ENCODE measurements at places on chromosomes 2 and 18. TPM values are rescaled to one million over a fixed set of nuclear protein-coding genes. Genes with fewer than 3 reads are reported as not detected.
A peak's percentile ranks its signal among the peaks of the same experiment; 100 is the strongest.

GRCh38 chr2:163563336-163563735 lies 172.5 kb downstream of the FIGN start:
- H3K27me3 ChIP-seq: no peaks in the 10 kb centered on the region
- H3K4me1 ChIP-seq: no peaks in the 10 kb centered on the region
- H3K27ac ChIP-seq: no peak overlapping the region
- DNase-seq: no peak
- H3K36me3 ChIP-seq: no peaks in the 10 kb centered on the region

DNA sequence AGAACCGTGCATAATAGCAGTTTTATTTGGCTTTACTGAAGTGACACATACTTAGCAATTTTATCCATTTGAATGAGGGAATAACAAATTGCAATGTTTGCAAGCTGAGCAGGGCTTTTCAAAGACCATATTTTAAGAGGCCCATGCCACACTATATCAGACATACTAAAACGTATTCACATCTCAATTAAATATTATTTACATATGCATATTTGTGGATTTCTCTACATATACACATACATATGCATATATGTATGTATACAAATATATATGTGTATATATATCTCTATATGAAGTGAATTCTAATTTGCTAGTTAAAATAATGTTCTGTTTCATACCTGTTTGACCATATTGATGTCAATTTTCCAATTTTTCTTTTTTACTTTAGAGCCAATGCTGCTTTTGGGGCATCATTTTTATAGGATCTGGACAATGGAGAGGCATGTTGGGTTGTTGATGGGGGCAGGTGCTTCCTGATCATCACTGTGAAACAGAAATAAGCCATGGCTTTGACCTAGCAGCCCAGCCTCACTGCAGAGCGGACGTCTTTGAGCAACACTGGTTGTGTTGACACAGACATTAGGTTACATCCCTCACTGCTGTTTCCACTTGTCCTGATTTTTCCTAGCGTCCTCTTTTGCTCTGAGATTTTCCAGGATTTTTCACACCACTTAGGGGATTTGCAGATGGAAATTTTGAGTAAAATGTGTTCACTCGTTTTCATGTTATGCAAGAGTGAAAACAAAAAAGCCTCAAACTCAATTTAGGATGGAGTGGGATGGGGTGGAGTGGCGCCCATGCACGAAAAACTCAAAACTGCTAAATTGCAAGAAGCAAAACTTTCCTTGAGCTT lies 56.9 kb downstream of the RDH14 start:
- H3K36me3 ChIP-seq: no peaks in the 10 kb centered on the region
- peaks cover 5% of the 10 kb centered on the region for H3K4me1 ChIP-seq
- no peak overlapping the region for H3K27ac ChIP-seq
- no peak overlapping the region for H3K4me3 ChIP-seq

DNA sequence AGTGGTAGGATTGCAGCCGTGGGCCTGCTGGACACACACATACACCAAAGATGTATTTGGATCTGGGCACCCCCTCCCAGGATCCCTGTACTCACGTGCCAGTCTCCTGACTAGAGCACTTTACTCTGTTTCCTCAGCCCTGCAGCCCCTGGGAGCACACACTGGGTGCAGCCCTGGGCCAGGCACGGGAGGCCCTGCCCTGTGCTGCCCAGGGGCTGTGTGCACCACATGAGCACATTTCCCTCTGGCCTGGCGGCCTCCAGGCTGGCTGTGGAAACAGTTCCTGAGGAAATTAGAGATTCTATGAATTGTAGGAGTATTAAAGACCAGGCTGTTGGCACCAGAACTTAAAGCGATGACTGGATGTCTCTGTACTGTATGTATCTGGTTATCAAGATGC lies 45.4 kb downstream of the BCL2L11 start:
- H3K27ac ChIP-seq: no peak overlapping the region
- H3K4me3 ChIP-seq: no peak overlapping the region
- H3K27me3 ChIP-seq: peaks cover 11% of the 10 kb centered on the region
- H3K36me3 ChIP-seq: peaks cover 13% of the 10 kb centered on the region

DNA sequence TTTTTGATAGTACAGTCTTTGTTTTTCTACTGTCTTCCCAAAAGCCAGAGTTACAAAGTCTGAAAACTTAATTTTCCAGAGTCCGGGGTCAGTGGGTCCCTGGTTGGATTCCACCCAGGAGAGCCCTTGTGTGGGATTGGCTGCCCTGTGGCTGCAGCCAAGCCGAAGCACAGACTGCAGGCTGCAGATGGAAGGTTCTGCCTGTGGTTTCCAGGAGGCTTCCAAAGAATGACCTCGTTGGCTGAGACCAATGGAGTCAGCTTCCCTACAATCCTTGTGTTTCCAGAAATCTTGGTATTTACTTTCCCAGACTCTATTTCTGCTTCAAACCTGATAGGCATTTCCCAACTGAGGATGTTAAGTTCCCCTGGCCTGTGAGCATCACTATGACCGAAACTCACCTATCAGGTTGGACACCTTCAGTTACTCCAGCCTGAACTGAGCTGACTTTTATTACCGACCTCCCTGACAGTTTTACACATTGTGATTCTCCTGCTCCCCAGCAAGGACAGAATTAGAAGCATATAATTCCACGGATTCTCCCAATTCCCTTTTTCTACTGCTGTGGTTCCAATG lies 117.5 kb upstream of the CCDC68 start:
- H3K4me1 ChIP-seq: no peaks in the 10 kb centered on the region
- no peaks in the 10 kb centered on the region for H3K27me3 ChIP-seq

DNA sequence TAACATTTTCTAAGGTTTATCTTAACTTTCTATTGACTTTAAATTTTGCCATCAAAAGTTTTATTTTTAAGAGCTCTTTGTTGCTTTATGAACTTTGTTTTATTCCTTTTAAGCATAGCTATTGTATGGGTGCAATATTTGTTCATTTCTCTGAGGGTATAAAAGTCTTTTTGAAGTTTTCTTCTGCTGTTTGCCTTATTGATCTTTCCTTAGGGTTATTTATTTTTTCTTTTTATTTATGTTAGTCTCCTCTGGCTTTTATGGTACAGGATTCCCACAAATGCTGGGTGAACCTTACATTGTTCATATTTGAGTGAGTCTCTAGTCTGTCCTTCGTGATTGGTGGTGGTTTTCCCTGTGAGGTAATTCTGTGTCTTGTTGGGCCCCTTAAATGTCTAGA lies 68.4 kb downstream of the PARD3B start:
- no peaks in the 10 kb centered on the region for H3K36me3 ChIP-seq
- H3K27me3 ChIP-seq: peaks cover 12% of the 10 kb centered on the region
- no peaks in the 10 kb centered on the region for H3K4me1 ChIP-seq
- no peak overlapping the region for H3K4me3 ChIP-seq

GRCh38 chr2:95158891-95159619 lies 593 bp downstream of the ZNF514 start:
- H3K27ac ChIP-seq: peak overlapping the region; percentile 74
- H3K27me3 ChIP-seq: no peaks in the 10 kb centered on the region
- H3K36me3 ChIP-seq: peaks cover 33% of the 10 kb centered on the region
- DNase-seq: peak; percentile 66

GRCh38 chr2:184530239-184530638 lies 68.1 kb upstream of the ZNF804A start:
- no peaks in the 10 kb centered on the region for H3K36me3 ChIP-seq
- no peak overlapping the region for H3K27ac ChIP-seq
- no peaks in the 10 kb centered on the region for H3K4me1 ChIP-seq
- no peaks in the 10 kb centered on the region for H3K27me3 ChIP-seq

- H3K27me3 ChIP-seq: peaks cover 18% of the 10 kb centered on the region
- peaks cover 2% of the 10 kb centered on the region for H3K36me3 ChIP-seq
- H3K4me3 ChIP-seq: no peak overlapping the region
- H3K27ac ChIP-seq: no peak overlapping the region
- no peak for DNase-seq
These were observed 127.1 kb downstream of the SETBP1 start for GRCh38 chr18:44807766-44808165.

DNA sequence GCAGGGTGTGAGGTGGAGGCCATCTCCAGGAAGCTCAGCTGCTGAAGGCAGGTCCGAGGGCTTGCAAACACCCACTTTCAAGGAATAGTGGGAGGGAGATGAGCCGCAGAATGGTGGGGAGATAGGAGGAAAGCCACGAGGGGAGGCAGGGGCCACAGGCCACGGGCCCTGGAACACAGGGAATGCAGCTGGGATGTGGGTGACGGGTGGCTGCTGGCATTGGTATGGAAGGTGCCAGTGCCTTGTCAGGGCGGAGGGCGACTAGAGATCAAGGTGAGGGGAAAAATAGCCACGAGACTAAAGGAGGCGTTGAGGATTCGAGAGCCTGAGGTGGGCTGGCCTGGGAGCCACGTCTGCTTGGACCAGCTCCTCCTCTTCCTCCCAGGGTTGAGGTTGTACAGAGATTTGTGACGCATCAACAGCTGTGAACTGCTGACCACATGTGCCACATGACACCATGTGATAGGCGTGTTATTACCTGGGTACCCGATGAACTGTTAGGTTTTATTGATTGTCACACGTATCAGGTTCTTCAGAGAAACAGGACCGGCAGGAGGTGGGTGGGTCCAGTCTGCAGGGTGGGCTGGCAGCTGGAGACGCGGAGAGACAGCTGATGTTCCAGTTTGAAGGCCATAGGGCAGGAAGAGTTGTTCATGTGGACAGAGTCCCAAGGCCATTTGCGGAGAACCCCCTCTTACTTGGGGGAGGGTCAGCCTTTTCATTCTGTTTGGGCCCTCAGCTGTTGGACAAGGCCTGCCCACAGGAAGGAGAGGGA lies 9.9 kb downstream of the IMPA2 start:
- H3K27me3 ChIP-seq: no peaks in the 10 kb centered on the region
- peaks cover 9% of the 10 kb centered on the region for H3K4me1 ChIP-seq
- no peaks in the 10 kb centered on the region for H3K36me3 ChIP-seq
- DNase-seq: no peak
- no peak overlapping the region for H3K27ac ChIP-seq

GRCh38 chr18:75582940-75583339 lies 155.4 kb upstream of the SMIM21 start:
- H3K36me3 ChIP-seq: no peaks in the 10 kb centered on the region

DNA sequence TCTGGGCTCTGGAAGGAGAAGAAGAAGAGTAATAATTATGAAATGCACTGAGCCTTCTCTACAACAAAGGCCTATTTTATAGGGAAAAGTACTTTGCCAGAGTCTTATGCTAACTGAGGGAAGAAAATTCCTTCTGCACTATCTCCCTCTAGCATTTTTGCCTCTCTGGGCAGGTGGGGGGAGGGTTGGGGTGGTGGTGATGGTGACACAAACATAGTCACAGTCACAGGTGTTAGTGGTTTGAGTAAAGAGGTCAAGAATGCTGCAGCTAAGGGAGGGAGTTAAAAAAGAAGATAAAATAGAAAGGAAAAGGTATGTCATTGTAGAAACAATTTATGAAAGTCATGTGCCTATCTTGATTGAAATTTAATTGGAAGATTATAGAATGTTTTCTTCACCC lies 140.8 kb upstream of the COL3A1 start:
- H3K36me3 ChIP-seq: no peaks in the 10 kb centered on the region
- DNase-seq: no peak
- no peaks in the 10 kb centered on the region for H3K4me1 ChIP-seq
- no peak overlapping the region for H3K4me3 ChIP-seq
- H3K27me3 ChIP-seq: no peaks in the 10 kb centered on the region

GRCh38 chr2:202782940-202783558 lies 88.5 kb downstream of the ICA1L start:
- peaks cover 58% of the 10 kb centered on the region for H3K36me3 ChIP-seq
- no peak for DNase-seq
- H3K27me3 ChIP-seq: no peaks in the 10 kb centered on the region
- peaks cover 3% of the 10 kb centered on the region for H3K4me1 ChIP-seq

DNA sequence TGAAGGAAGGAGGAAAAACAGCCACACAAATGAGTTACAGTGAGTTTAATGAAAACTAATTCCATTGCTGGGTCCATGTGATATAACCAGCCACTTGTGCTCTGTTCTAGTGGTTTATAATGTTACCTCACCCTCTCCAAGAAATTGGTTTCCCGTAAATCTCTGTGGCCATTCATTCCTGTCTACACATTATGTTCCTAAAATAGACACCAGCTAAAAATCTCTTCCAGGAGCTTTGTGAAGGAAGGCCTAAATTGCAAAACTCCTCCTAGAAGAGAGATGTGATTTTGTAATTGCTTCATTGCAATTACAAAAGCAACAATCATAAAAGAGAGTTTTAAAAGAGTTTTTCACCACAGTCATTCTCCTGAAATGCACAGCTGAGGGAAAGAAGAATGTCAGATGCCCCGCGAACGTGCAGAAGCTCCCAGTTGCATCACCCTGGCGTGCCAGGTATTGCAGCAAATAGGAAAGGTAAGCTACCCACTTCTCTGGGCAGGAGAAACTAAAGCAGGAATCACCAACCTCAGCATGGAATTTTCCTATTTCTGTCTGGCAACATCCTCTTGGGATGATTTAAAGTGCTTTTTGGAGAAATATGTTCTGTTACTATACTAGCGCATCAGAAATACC lies 1.7 kb downstream of the SCN1A start:
- no peak for DNase-seq
- H3K36me3 ChIP-seq: no peaks in the 10 kb centered on the region
- no peak overlapping the region for H3K4me3 ChIP-seq
- no peaks in the 10 kb centered on the region for H3K4me1 ChIP-seq

DNA sequence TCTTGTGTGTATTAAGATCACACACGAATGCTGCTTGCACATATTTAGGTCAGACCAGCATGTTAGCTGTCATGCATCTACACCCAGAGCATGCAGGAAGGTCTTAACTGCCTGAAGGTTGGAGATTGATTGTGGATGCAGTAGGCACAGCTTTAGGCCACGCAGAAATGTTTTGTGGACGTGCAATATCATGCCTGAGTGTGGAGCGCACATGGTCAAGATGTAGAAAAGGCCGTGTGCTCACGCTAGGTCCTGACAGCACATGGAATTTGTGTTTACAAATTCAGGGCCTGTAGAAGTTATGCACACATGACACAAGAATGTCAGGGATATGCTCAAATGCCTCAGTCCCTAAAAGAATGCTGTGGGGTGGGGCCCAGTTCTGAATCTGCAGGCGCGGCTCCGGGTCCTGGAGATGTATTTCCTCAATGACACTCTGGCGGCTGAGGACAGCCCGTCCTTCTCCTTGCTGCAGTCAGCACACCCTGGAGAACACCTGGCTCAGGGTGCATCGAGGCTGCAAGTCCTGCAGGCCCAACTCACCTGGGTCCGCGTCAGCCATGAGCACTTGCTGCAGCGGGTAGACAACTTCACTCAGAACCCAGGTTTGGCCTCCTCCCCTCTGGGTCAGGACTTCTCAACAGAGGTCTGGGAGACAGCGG lies 27.9 kb downstream of the MARCO start:
- no peaks in the 10 kb centered on the region for H3K36me3 ChIP-seq
- no peaks in the 10 kb centered on the region for H3K4me1 ChIP-seq
- no peak overlapping the region for H3K4me3 ChIP-seq
- no peak for DNase-seq
- no peak overlapping the region for H3K27ac ChIP-seq

The CLEC4F gene
- total RNA-seq: not detected

The PRKAG3 gene
- not detected for total RNA-seq

The NRP2 gene
- 3.3 TPM for total RNA-seq

Measured in activated naive CD8-positive, alpha-beta T cell treated with anti-CD3 and anti-CD28 coated beads, Interleukin-2, amount 10 ng/mL, durations not matched to agents 7 days and 5 days (primary cell).